ENCODE measurements at places on chromosomes 3 and 15.
A peak's percentile ranks its signal among the peaks of the same experiment; 100 is the strongest.

DNA sequence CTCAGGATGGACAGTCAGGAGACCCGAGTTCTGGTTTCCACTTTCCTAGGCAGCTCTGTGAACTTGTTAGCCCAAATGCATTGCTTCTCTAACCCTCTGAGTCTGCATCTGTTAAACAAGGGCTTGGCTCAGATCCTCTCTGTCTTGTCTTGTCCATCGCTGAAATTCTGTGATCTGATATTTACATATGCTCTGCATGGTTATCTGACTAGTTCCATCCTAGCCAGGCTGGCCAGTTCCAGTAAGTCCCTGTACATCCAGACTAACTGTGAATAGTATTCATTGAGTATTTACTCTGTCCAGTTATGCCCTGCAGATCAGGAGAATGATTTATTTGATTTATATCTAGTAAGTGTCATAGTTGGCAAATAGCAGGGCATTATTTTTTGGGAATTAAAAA lies 27.0 kb upstream of the SV2B start:
- no peak for DNase-seq

- no peak for DNase-seq
These were observed 31.1 kb downstream of the RNF13 start for GRCh38 chr3:149844091-149844490.

GRCh38 chr3:87833039-87833377 lies 225.8 kb downstream of the CGGBP1 start:
- no peak for DNase-seq

- DNase-seq = peak; percentile 87
These were observed 151.5 kb downstream of the LRRK1 start for GRCh38 chr15:101070502-101071273.

- no peak for DNase-seq
These were observed 230.2 kb upstream of the CD96 start for GRCh38 chr3:111311709-111312235.

GRCh38 chr3:12956316-12956660 lies 114.9 kb upstream of the RPL32 start:
- no peak for DNase-seq

DNA sequence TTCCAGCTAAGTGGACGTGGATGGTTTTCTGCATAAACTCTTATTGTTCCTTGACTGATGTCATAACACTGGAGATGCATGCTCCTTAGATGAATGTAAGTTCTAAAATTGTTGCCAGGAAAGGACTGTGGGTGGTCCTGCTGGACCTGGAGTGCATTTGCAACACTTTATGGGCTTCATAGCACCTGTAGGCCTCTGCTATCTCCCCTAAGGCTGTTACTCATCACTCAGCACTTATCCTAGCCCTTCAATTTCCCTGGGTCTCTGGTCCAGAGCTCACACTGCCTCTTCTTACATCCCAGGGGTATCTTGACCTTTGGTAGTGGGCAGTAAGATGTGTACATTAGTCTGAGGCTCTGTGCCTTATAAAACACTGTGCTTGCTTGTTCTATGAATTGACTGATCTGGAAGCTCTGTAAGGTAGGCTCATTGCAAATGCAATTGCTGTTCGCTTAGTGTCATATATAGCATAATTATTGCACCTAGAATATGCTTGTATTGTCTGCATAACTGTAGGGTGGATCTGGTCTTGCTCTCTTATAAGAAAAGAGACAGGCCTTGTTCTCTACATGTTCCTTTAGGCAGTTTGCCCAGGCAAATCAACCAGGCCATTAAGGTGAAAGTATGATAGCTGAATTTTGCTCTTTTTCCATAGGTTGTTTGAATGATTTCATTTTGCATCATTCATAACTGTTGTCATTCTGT lies 35.8 kb downstream of the SLCO3A1 start:
- no peak for DNase-seq

- DNase-seq = no peak
These were observed 15.5 kb upstream of the HOMER2 start for GRCh38 chr15:82968066-82968465.
